ENCODE measurements at places on chromosomes 16 and 17.

DNA sequence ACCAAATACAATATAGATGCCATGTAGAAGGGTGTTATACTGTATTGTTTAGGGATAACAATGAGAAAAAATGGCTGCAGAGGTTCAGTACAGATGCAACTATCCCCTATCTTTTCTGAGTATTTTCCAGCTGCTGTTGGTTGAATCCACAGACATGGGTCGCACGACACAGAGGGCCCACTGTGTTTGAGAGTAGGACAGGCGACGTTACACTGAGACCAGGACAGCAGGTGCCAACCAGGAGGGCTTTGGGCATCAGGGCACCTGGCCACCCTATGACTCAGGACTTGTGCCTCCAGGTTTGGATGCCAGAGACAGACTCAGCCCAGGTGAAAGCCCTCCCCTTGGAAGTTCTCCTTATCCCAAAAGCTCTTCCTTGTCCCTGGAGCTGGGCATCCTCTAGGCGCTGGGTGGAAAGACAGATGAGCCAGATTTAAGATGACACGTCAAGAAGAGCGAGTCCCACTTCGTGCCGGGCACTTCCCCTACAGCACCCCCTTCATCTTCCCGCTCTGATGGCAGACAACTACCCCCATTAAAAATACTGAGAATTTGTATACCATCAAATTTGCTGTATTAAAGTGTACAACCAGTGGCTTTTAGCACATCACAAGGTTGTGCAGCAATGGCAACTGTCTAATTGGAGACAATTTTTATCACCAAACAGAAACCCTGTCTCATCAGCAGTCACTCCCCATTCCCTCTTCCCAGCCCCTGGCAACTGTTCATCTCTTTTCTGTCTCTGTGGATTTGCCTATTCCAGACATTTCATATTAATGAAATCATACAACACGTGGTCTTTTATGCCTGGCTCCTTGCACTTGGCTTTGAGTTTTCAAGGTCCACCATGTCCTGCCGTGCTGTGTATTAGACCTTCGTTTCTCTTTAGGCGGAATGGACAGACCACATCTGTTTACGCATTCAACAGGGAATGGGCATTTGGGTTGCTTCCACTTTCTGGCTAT is 30.6 kb downstream of the TNFRSF13B start:
- DNase-seq = no peak

GRCh38 chr17:67328026-67328425 is 38.4 kb downstream of the PSMD12 start:
- no peak for DNase-seq

- DNase-seq = no peak
Measured at GRCh38 chr17:72353502-72353901, 232.7 kb downstream of the SOX9 start.

DNA sequence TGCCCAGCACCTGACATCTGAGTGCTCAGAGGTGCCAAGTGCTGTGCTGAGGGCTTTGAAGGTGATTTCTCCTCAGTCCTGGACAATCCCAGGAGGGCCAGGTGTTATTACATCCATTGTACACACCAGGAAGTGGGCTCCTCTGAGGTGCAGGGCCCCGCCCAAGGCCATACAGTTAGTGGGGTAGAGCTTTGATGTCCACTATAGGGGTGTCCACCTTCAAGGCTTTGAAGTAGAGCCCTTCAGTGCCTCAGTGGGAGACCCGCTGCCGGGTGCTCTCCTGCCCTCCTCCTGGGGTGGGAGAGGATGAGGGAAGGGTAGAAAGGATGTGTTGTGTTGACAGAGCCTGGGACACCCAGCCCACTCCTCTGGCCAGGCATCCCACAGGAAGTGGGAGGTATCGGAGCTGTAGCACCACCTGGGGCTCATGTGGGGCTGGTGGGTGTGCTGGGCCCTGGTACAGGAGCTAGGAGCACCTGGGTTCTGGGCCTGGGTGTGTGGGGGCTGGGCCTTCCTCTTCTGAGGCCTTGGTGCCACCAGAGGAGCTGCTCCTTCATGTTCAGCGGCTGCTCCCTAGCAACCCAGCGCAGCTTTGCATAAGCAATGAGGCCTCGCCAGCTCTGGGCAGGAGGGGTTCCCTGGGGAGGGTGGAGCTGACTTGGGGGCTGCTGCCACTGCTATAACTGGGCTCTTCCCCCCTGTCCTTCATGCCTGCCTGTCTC is 7.4 kb downstream of the LASP1 start:
- no peak for DNase-seq

DNA sequence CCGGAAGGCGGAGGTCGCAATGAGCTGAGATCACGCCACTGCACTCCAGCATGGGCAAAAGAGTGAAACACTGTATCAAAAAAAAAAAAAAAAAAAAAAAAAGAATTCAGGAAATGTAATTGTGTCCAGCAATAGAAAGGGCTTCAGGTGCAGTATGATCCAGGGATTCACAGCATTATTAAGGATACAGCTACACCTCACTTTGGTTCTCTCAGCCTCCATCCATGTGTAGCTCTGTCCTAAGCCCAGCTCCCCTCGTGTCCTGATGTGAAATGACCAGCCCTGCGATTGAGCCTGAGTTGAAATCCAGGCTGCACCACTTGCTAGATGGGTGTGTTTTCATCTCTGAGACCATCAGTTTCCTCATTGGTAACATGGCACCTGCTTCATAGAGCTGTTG is 3.0 kb downstream of the SLC5A10 start:
- no peak for DNase-seq

DNA sequence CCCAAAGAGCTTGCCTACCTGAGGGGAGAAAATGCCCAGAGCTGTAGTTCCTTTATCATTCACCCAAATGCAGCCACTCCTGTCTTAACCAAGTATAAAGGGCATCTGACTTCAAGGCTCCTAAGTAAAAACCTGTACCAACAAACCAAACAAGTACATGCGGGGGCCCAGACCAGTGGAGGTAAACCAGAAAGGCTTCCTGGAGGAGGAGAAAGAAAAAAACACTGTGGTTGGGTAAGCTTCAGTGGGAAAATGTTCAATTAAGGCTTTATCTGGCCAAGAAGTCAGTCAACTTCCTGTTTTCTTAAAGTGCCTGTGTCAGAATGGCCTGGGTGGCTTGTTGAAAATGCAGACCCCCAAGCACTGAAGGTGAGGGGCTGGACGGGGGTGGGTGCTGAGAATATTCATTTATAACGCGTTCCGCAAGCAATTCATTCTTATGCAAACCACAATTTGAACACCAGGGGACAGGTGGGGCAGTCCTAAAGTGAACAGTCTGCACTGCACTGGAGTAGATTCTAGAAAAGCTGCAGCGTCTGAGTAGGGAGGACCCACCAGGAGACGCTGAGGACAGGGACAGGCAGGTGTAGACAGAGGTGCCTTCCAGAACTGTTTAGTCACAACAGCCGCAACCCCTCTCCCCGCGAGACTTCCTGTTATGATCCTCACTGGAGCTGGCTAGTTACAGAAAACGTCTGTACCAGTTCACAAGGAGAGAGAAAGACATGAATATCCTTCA is 467.1 kb downstream of the SOX9 start:
- DNase-seq = peak; percentile 56

- no peak for DNase-seq
Measured at GRCh38 chr17:73750975-73751374, 106.7 kb upstream of the SDK2 start.

- peak; percentile 52 for DNase-seq
Measured at GRCh38 chr17:76734080-76734840, 2.9 kb downstream of the SRSF2 start.

- no peak for DNase-seq
Measured at GRCh38 chr17:81252326-81252986, 13.3 kb downstream of the NDUFAF8 start.

- no peak for DNase-seq
Measured at GRCh38 chr16:68936736-68937631, 93.7 kb downstream of the TANGO6 start.

DNA sequence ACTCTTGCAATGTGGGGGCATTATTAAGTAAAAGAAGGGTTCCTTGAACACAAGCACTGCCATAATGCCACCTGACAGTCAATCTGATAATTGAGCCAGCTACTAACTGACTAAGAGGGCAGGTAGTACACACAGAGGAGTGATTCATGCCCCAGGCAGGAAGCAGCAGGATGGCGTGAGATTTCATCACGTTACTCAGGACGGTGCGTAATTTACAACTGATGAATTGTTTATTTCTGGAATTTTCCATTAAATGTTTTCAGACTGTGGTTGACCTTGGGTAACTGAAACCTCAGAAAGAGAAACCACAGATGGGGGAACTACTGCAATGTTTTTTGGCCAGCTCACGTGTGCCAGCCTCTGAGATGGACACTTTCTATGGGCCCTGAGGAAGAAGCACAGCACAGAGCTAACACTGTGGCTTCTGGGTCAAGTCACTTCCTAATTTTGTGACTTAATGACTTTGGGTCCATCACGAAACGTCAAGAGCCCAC is 46.7 kb downstream of the C17orf67 start:
- DNase-seq = peak; percentile 98

- no peak for DNase-seq
Measured at GRCh38 chr17:40331743-40332641, 23.0 kb downstream of the RARA start.

Measured in HCEC 1CT (cell line).